ENCODE measurements at places on chromosomes 5 and 9.

DNA sequence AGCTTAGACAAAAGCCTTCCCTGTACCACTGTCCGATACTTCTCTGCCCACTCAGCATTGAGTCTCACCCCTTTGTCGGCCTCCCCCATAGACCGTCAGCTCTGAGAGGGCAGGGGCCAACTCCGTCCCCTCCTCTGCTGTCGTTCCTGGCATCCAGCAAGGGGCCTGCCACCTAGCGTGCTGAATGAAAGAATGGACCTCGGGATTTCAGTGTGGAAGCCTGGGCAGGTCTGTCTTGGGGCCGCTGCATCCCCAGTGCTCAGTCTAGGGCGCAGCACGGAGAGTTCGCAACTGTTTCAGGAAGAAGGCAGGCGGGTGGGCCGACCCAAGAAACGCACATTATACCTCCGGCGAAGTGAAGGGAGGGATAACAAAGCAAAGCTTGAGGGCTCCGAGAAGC is 1.5 kb upstream of the TOR1B start:
- DNase-seq, result no peak

GRCh38 chr9:125966959-125967711 is 220.0 kb downstream of the PBX3 start:
- no peak for DNase-seq

- no peak for DNase-seq
These were observed at the start of gene PCDHA5 for GRCh38 chr5:140821375-140822280. TSS of gene PCDHA5 (plus strand) at chr5:140821613.

DNA sequence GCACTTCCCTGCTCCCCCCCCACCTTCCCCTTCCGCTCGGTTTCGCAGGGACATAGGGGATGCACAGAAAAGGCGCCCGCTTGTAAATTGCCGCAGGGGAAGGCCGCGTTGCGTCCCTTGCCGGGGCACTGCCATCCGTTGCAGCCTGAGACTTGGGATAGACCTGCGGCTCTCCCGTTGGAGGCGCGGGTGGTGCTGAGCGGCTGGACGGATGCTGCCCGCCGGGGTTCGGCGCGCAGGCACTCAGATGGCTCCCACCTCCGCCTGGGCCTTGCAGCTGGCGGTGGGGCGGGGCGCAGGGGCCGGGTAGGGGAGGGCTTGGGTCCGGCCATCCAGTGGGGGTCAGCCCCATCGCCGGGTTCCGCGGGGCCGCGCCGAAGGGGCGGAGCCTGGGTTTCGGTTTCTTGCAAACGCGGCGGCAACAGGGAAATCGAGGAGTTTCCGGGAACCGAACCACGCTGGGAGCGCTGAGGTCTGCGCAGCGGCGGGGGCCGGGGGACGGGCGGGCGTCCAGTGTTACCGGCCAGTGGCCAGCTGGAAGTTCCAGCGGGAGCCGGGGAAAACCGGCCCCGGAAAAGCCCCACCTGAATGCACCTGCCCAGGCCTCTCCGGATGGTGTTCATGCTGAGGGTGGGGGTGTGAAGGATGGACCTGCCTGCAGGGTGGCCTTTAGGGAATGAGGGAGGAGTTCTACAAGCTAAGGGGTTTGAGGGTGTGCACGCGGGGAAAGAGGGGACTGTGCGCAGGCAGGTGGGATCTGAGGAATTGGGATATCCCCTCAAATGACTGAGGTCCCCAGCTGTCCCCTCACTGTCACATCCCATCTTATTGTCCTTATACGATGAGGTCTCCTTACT is 6.3 kb upstream of the IRF1 start:
- peak; percentile 80 for DNase-seq

DNA sequence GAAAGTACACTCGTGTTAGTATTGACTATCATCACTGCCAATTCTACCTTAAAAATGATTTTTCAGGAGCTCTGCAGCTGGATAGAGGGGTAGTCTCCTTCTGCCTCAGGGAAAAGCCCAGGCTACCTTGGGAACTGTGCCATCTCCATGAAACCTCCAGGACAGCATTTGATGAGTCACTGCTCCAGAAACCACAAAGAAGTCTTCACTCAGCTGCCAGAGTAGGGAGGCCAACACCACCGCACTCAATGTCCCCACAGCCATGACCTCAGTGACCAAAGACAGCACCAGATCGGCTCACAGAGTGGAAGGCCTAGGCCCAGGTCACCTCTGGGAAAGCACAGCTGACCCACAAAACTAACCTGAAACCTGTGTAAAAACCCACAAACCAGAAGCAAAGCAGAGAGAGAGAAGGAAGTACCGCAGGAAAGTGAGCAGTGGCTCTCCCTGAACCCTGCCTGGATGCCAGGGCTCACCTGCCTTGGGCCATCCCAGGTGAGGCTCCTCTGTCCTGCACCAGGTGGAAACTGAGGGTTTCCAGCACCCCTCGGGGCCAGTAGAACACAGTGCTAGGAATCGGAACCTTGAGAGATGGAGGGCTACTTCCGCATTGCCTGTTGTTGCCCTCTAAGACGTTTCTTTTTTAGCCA is 30.0 kb downstream of the S1PR3 start:
- no peak for DNase-seq

GRCh38 chr9:25648116-25648515 is 30.1 kb downstream of the TUSC1 start:
- DNase-seq, result no peak

DNA sequence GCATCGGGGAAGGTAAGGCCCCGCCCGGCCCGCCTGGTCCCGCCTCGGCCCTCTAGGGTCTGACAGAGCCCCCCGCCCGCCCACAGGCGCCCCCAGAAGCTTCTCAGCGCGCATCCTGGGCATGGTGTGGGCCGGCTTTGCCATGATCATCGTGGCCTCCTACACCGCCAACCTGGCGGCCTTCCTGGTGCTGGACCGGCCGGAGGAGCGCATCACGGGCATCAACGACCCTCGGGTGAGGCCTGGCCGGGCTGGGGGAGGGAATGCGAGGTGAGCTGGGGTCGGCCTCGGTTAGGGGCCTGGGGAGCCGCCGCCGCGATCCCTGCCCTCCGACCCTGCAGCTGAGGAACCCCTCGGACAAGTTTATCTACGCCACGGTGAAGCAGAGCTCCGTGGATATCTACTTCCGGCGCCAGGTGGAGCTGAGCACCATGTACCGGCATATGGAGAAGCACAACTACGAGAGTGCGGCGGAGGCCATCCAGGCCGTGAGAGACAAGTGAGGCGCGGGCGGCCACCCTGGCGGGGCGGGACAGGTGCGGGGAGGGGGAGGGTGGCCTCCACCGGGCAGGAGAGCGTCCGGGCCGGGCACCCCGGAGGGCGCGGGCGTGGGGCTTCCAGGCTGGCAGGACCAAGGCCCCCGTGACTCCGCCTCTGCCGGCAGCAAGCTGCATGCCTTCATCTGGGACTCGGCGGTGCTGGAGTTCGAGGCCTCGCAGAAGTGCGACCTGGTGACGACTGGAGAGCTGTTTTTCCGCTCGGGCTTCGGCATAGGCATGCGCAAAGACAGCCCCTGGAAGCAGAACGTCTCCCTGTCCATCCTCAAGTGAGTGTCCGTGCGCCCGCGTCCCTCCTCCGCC is 7.1 kb downstream of the LRRC26 start:
- no peak for DNase-seq

GRCh38 chr9:118009614-118010013 is 305.4 kb downstream of the TLR4 start:
- no peak for DNase-seq

DNA sequence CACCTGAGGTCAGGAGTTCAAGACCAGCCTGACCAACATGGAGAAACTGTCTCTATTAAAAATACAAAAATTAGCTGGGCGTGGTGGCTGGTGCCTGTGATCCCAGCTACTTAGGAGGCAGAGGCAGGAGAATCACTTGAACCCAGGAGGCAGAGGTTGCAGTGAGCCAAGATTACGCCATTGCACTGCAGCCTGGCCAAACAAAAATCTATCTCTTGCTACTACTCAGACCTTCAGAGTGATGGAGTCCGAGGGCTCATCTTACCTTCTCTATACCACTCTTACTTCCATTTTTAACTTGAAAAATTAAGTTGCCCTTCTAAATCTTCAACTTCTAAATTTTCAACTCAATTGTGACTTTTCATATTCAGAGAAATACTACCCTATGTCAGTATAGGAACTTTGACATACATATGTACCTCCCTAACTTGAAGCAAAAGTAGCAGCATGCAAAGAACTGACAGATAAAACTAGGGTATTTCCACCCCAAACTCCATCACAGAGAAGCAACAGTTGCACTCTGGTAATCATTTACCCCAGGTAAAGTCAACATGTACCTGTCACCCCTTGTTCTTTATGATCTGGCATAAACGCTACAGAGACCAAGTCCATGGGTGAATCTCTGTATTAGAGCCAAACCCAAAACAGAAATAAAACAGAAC is 11.4 kb downstream of the ZFAND5 start:
- DNase-seq, result no peak

- DNase-seq, result no peak
These were observed 368.3 kb upstream of the ST8SIA4 start for GRCh38 chr5:101271416-101271815.

- DNase-seq, result no peak
These were observed 391 bp downstream of the RALGDS start for GRCh38 chr9:133120501-133121197.

GRCh38 chr5:175652741-175653663 is 4.9 kb upstream of the HRH2 start:
- DNase-seq, result peak; percentile 85

GRCh38 chr5:100004969-100005368 is 530.2 kb upstream of the FAM174A start:
- no peak for DNase-seq

DNA sequence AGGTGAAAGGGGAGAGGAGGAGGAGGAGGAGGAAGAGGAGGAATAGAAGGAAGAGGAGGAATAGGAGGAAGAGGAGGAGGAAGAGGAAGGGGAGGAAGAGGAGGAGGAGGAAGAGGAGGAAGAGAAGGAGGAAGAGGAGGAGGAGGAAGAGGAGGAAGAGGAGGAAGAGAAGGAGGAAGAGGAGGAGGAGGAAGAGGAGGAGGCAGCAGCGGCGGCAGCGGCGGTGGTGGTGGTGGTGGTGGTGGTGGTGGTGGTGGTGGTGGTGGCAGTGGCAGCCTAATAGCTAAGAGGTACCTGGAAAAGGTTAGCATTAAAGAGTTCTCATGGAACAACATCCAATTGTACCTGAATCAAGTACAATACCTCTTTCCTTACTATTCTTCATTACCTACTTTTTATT is 32.5 kb downstream of the UBAP2 start:
- no peak for DNase-seq

DNA sequence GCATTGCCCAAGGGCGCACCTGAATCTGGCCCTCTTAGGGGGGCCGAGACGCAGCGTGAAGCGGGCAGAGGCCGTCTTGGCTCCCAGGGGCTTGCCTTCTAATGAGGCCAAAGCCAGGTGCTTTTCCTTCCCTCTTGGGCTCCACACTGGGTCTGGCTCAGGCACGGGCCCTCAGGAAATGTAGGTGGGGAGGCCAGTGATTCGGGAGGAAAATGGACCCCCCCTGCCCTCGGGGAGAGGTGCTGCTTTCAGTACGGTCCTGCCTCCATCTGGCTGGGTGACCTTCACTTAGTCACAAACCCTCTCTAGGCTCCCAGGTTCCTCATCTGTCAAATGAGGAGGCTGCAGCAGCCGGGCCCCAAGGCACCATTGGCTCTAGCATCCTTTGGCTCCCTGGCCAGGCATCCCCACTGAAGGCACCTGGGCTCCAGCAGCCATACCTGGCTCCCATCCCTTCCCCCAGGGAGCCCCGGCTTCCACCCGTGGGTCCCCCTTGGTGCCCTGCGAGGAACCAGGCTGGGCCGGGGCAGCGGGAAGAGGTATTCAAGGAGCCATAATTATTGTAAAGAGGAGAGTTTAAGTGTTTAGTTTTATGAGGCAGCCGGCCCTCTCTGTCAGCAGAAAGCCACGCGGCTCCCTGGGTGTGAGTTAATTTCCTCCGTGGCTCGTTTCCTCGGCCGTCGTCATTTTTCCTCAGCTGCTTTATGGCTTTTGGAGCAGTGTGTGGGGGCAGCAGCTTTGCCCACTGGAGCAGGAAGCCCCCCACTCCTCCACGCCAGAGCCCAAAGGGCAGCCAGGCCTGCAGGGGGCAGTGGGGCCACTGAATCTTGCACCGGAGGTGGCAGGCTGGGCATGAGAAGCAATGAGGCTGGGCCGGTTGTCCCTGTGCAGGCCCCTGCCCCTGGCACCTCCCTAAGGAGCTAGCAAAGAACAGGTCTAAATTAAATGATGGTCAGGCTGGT is 24.9 kb upstream of the UNC5A start:
- no peak for DNase-seq

DNA sequence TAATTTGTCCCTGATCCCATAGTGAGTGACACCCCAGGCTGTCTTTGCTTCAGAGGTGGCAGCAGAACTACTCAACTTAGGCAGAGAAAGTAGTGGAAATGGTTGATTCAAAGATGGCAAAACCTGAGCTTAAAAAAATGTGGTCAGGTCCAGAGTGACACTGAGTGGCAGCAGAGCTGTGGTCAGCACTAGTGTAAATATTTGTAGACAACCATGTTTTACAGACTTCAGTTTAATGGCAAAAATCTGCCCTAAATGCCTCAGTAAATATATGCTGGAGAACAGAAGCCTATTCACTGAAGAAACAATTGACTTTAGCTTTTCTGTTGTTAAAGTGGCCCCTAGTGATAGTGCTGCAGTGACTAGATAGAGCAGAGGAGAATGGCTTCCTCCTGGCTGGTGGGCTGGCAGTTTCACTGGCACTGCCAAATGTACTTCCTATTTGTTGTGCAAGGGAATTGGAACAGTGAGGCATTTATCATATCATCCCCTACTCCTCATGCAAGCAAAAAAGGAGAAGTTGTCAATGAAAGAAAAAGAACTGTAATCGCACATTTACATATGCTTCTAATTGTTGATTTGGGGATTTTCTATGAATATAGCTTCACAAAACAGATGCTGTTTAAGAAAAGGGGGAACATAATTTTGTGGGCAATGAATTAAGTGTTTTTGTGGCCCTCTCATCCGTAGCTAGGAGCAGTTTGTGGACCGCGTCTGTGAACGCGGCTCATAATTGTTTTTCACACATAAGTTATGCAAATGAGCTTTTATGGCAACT is 12.0 kb downstream of the PBX3 start:
- DNase-seq, result no peak

- no peak for DNase-seq
These were observed 167.1 kb downstream of the PAM start for GRCh38 chr5:102922111-102922720.

DNA sequence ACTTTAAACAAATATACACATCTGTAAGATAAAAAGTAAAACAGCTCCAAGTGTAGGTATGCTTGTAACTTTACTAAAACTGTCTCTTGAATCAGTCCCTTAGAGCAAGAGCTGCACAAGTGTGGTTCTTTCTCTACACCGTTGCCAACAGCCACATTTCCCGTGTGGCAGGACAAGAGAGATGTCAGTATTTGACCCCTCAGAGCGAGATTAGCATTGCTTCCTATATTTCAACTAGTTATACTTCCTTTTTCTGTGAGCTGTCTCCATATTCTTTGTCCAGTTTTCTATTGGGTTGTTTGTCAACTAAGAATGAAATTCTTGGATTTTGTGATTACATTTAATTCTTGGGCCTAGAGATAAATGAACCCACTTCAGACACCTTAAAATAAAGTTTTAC is 8.0 kb downstream of the PLIN2 start:
- DNase-seq, result no peak

DNA sequence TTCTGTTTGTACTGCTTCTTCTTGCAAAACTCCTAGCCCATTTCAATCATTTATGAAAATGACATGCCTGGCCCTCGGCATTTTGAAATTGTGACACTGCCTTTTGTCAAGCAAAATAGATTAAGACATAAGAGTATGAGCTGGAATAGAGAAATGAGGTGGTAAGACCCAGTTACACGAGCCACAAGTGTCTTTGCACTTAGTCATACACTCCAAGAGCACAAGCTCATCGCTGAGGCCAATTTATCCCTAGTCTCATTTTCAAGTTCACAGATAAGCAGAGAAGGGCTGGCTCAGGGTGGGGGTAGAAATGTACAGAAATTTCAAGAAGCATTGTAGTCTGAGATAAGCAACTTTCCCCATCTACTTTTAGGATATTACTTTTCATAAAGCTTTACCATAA is 40.6 kb upstream of the MAP1B start:
- no peak for DNase-seq
